Activated naive CD4-positive, alpha-beta T cell treated with anti-CD3 and anti-CD28 coated beads, Interleukin-2, amount 50 U/mL, for 72 hours (primary cell): ENCODE measurements at places on chromosomes 11 and 22. TPM values are rescaled to one million over a fixed set of nuclear protein-coding genes. Genes with fewer than 3 reads are reported as not detected.

Gene ROBO4
- not detected for total RNA-seq

Gene ANGPTL5
- not detected for total RNA-seq

Gene KRTAP5-7
- not detected for total RNA-seq

Gene MS4A4A
- not detected for total RNA-seq

Gene ELFN2
- 0.41 TPM for total RNA-seq

Gene CENPM
- 108 TPM for total RNA-seq

Gene ATG2A
- 26.8 TPM for total RNA-seq

Gene PNPLA3
- 0.39 TPM for total RNA-seq

Gene DBX1
- total RNA-seq: not detected

Gene NECTIN1
- 0.20 TPM for total RNA-seq

Gene NUP98
- 98.0 TPM for total RNA-seq

Gene CHRDL2
- total RNA-seq: not detected

Gene DRD4
- total RNA-seq: 0.60 TPM

Gene TRPM5
- total RNA-seq: not detected

Gene CALCA
- not detected for total RNA-seq

Gene RFPL2
- total RNA-seq: not detected

Gene BLID
- total RNA-seq: not detected

Gene RIC8A
- 179 TPM for total RNA-seq

Gene FAM180B
- 0.18 TPM for total RNA-seq

Gene OR52H1
- total RNA-seq: not detected

Gene SLCO2B1
- total RNA-seq: not detected

Gene ARVCF
- total RNA-seq: 1.9 TPM

Gene NDUFC2
- 64.6 TPM for total RNA-seq

Gene C22orf23
- not detected for total RNA-seq

Gene DNHD1
- total RNA-seq: 38.5 TPM

Gene NUDT22
- 88.8 TPM for total RNA-seq

Gene MGAT3
- 2.8 TPM for total RNA-seq

Gene C11orf87
- total RNA-seq: not detected

Gene TMEM191C
- total RNA-seq: 3.2 TPM

Gene PLAAT2
- total RNA-seq: not detected

Gene CWF19L2
- total RNA-seq: 16.3 TPM

Gene CD3E
- total RNA-seq: 455 TPM

Gene SLC29A2
- total RNA-seq: 6.1 TPM

Gene DGCR6
- 1.1 TPM for total RNA-seq

Gene RIMBP3B
- total RNA-seq: 0.27 TPM

Gene P2RX3
- total RNA-seq: not detected

Gene CCDC188
- total RNA-seq: not detected

Gene CDCA5
- total RNA-seq: 128 TPM

Gene OR4A16
- not detected for total RNA-seq

Gene SLC37A2
- 0.56 TPM for total RNA-seq

Gene ZDHHC8
- 55.4 TPM for total RNA-seq

Gene CASP1
- total RNA-seq: 23.6 TPM

Gene FIBIN
- not detected for total RNA-seq

Gene OR52N4
- total RNA-seq: 0.41 TPM

Gene BARX2
- total RNA-seq: 6.1 TPM

Gene GRM5
- total RNA-seq: not detected

Gene FGF4
- total RNA-seq: not detected

Gene TAF6L
- 16.7 TPM for total RNA-seq

Gene MRGPRX4
- total RNA-seq: not detected

Gene P2RY6
- not detected for total RNA-seq

Gene CNTN5
- not detected for total RNA-seq
